ENCODE measurements at places on chromosomes 6 and 20.
A peak's percentile ranks its signal among the peaks of the same experiment; 100 is the strongest.

DNA sequence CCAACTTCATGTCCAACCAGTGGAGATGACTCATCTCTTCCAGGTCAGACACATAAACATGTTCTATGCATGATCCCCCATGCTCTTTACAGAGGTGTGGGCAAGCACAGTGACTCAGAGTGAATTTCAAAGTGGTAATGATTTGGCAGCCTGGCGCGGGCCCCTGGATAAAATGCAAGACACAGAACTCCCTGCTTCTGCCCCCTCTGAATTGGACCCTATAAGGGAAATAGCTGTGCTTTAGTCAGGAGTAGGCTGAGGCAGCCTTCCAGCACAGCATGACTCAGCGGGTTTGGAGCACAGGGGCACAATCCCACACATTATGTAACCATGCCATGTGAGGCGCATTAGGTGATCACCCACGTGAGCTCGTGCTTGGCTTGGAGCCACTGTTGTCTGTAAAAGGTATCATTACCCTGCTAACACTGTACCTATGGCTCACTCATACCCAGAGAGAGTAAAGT lies 127.4 kb downstream of the C6orf118 start:
- DNase-seq: no peak

GRCh38 chr20:43357352-43357751 lies 100.3 kb upstream of the SRSF6 start:
- no peak for DNase-seq

DNA sequence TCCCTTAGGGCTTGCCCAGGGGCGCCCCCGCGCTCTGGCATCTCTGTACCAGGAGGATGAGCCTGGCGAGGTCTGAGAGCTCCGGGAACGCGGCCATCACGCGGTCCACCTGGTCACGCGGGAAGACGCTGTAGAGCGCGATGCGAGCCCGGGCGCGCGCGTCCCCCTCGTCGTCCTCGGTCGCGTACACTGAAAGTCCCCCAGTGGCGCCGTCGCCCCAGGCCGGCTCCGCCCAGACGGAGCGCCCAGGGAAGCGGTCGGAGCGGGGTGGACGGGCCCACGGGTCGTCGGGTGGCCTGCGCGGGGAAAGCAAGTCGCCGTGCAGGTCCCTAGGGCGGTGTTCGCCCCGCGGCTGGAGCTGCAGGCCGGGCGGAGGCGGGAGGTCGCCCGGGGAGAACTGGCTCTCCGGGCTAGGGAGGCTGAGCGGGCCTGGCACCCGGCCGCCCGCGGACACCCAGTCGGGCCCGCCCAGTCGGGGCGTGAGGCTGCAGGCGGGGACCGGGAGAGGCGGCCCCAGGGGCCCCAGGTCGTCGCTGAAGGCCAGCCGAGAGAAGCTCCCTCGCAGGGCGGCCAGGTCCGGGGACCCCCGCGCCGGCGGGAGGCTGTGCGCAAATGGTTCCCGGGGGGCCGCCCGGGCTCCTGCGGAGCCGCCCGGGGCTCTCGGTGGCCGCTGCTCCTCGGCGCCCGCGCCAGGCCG lies 34.0 kb downstream of the ZC3H12D start:
- peak; percentile 57 for DNase-seq

DNA sequence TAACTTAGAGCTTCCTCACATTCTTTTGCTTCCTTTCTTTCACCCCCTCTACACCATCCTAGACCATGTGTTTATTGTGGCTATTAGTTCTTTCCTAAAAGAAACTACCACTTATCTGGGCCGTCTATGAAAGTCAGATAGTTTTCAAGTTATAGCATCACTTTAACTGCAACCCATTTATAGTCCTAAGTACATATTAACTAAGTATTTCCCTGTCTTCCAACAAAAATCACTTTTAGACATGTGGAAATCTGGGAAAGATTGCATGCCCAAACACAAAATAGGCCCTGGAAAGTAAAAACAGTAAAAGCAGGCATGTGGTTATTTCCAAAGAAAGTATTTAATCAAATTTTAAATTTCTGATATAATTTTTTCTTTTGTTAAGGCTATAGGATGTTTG lies 5.5 kb downstream of the MYLIP start:
- no peak for DNase-seq

GRCh38 chr6:140071601-140072062 lies 697.2 kb upstream of the CITED2 start:
- no peak for DNase-seq

DNA sequence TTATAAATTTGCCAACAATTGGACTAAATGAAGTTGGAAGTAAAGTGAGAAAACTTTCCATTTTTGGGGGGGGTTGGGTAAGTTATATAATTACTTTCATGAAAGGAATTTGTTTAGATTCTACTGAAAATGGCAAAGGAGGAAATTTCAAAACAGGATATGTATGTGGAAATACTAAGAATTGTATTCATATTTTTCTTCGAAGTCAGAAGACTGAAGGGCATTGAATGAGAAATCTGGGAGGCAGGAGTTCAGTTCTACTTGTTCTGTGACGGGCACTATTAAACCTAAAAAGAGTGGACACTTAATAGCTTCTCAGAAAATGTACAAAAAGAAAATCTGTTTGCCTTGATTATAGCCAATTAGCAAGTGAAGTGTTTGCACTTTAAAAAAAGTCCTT lies 114.7 kb downstream of the PRIM2 start:
- DNase-seq: no peak

DNA sequence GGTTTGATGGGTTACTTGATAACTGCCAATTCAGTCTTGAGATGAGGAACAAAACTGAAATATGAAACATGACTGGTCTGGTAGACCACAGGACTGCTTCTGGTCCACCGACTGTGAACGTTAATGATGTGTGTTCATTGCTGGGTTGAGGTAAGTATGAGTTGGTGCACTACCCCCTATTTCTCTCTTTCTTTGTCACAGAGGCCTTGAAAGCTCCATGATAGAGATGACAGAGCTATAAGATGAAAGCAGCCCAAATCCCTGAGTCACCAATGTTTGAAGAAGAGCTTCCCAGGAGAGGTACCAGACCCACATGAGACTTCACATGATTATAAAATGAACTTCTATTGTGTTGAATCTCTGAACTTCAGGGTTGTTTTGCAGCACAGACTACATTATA lies 555.5 kb downstream of the PTPRT start:
- DNase-seq: no peak

GRCh38 chr6:126747728-126748540 lies 370.5 kb upstream of the RSPO3 start:
- DNase-seq: no peak

Measured in T47D (cell line).